ENCODE measurements at places on chromosomes 12 and 14. TPM values are rescaled to one million over a fixed set of nuclear protein-coding genes. Genes with fewer than 3 reads are reported as not detected.
A peak's percentile ranks its signal among the peaks of the same experiment; 100 is the strongest.

DNA sequence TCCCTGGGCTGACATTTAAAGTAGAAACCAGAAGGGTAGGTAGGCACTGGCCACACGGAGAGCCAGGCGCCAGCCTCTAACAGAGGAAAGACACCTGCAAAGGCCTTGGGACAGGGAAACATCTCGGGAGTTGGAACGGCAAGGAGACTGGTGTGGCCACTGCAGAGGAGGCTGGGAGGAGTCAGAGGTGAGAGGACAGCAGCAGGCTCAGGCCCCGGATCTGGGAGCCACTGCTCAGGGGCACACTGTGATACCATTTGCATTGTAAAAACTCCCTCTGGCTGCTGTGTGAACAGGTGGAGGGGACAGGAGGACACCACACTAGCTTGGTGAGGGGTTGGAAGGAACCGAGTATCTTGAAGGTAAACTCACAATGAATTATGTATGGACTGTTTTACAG, 2.7 kb downstream of the ANHX start:
- no peak for DNase-seq

DNA sequence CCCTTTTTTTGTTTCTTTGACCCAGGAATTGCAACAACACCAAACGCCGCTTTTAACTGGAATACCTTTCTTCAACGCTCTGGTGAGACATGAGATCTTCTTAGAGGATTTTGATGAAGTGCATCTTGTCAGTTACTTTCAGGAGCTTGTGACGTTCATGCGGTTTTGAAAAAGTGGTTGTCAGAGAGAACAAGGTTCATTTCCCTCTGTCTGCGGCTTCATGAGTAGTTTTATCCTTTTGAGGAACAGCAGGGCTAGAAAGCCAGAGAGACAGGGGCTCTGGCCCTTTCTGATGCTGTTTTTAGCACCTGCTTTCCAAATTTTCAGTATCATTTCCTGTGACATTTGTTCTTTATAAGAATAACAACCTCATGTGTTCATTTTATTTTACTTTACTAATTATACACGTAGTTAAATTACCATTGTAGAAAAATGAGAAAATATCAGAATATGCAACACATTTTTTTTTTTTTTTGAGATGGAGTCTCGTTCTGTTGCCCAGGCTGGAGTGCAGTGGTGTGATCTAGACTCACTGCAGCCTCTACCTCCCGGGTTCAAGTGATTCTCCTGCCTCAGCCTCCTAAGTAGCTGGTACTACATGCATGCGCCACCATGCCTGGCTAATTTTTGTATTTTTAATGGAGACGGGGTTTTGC, 61.8 kb downstream of the GLT1D1 start:
- DNase-seq = no peak

DNA sequence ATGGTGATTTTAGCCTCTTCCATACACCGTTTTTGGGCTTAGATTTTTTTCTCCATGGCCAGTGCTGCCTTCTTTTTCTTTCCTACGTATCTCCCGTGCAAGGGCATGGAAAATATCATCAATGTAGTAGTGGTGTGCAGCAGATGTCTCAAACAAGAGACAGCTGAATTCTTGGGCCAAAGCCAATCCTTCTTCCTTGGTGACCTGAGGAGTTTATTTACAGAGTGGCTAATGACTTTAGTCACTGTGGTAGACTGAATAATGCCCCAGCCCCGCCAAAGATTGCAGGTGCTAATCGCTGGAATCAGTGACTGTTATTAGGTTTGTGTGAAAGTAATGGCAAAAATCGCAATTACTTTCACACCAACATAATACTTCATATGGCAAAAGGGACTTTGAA, 235.5 kb upstream of the NOS1 start:
- DNase-seq = no peak

GRCh38 chr12:46556819-46557524, 184.4 kb upstream of the SLC38A2 start:
- DNase-seq = no peak

DNA sequence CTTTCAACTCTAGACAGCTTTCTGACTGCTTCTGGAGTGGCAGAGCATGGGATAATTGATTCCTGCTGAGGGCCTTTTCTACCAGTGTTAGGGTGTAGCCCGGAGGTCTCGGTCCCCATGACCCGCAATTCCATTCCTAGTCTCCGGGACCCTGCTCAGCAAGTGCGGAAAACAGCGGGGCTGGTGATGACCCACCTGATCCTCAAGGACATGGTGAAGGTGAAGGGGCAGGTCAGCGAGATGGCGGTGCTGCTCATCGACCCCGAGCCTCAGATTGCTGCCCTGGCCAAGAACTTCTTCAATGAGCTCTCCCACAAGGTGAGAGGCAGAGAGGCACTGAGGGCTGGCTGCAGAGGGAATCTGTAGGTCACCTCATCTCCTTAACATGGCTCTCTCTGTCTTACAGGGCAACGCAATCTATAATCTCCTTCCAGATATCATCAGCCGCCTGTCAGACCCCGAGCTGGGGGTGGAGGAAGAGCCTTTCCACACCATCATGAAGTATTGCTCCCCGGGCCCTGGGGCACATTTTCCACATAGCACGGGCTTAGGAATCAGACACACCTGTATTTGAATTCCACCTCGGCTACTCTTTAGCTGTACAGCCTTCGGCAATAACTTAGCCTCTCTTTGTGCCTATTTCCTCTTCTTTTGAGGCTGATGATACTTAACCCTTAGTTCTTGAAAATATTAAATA, 5.6 kb upstream of the GAPDH start:
- no peak for DNase-seq

GRCh38 chr14:105944632-105945610, 418.5 kb downstream of the TMEM121 start:
- DNase-seq = peak; percentile 57

GRCh38 chr12:22396735-22397134, 62.2 kb upstream of the ST8SIA1 start:
- DNase-seq = no peak

DNA sequence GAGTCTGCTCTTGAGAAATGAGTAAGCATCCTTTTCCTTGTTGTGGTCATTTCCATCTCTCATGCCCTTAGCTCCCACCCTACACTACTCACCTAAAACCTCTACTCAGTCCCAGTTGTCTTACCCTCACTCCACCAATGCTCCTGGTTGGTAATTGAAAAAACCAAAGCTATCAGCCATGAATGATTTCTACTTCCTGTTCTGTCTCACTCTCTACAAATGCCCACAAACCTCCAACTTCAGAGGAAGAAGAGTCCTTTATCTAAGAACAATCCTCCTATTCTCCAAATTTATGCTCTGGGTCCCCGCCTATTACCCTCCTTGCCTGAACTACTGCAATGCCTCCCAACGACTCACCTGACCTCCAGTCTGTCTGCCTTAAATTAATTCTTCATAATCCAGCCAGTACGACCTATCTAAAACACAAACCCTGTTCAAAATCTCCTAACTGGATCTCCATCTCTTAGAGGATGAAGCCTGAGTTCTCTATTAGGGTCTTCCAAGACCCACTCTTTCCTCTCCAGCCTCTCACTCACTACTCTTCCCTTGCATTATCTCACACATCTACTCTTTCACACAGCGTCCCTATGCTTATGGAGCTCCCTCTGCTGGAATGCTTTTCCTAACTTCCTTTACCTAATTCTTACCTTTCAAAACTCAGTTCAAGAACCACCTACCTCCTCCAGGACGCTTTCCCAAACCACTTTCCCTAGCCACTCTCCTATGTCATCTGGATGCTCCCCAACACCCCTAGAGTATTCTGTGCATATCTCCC, 2.2 kb downstream of the DHRS1 start:
- no peak for DNase-seq

FGF23 gene
- total RNA-seq = 0.08 TPM

IGF1 gene
- total RNA-seq = 26.1 TPM

SERPINA6 gene
- not detected for total RNA-seq

C12orf50 gene
- total RNA-seq = not detected

AICDA gene
- total RNA-seq = not detected

DHRS4 gene
- total RNA-seq = 29.6 TPM

YEATS4 gene
- 12.9 TPM for total RNA-seq

All from right atrium auricular region (tissue), 2 donors.